Astrocyte of the spinal cord (primary cell): ENCODE measurements at places on chromosomes 6 and 20.

DNA sequence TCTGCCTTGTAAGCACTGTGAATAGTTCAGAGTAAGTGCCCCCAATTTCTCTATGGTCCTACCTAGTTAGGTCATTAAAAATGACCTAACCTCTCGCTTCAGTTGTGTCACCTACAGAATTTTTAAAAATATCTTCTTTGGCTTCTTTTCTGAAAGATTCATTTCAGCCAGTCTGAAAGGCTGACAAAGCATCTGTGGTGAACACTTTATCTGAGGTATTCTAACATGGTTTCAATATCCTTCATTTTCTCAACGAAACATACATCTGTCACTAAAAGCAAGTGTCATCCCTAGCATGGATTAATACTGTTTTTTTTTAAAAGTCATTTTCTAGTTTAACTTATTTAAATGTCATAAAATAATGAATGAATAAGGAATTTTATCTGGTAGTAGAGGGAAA lies 5.1 kb downstream of the DPM1 start:
- no peak for DNase-seq

GRCh38 chr6:81720427-81720826 lies 32.1 kb downstream of the TENT5A start:
- DNase-seq = no peak

DNA sequence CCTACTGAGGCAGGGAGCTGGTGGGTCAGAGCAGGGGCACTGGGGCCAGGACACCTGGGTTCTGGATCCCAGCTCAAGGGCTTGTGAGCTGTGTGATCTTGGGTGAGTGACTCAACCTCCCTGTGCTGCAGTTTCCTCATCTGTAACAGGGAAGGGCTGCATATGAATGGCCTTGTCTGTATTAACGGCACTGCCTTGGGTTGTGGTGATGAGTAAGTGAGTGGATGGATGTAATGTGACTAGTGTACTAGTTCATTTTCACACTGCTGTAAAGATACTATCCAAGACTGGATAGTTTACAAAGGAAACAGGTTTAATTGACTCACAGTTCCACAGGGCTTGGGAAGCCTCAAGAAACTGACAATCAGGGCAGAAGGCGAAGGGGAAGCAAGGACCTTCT lies 233.5 kb downstream of the TAF4 start:
- DNase-seq = no peak

DNA sequence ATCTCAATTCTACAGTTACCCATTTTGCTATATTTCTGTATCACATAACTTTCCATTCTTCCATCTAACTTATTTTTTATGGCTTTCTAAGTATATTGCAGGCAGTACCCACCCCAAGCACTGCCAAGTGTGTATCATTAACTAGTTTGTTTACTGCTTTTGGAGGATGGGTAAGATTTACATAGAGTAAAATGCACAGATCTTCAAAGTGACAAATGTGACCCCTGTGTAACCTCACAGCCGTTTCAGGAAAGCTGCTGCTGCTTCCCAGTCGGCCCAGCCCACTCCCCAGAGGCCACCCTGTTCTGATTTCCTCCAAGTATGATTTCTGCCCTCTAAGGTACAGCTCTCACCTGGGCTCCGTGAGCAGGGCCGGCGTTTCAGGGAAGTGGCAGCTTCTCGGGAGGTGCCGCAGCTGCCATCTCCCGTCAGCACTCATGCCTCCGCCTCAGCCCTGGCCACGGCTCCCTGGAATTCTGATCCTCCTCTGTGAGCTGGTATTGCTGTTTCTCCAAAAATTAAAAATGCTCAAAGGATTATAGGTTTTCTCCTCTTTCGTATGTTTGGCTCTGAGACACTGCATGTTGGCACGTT lies 15.0 kb upstream of the MAP1LC3A start:
- DNase-seq = no peak

DNA sequence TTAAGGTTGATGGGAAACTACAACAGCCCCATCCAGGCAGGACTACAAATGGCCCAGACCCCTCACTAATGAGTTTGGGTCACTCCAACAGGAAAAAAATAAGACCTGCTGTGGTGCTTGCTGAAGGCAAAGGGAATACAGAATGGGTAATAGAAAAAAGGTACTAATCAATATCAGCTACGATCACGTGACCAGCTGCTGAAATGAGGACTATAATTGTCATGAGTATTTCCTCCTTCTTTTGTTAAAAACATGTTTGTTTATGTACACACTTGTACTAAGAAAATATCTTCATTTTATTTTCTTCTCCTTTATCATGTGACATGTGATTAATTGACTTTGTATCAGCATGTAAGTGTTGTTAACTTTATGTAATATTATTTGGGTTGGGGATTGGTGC lies 199.9 kb downstream of the GJA1 start:
- DNase-seq = no peak

DNA sequence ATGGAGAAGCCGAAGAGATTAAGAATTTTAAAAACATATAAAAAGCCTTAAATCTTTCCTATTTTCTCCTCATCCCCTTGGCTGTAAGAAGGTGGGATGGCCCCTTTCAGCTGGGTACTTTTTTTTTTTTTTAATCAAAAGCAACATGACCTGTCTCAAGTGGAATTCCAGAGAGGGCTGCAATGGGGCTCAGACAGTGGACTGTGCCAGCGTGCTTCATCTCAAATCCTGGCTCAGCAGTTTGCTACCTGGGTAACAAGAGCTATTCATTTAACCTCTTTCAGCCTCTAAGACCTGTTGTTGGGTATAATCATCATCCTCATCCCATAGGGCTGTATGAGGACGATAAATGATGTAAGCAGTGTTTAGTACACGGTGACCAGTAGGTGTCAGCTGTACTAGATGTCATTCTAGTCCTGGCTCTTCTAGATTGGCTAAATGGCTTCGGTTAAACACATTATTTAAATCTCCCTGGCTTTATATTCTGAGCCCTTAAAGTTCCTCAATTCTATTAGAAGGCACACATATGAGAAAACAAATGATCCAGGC lies 6.9 kb upstream of the PPP1R3G start:
- no peak for DNase-seq

DNA sequence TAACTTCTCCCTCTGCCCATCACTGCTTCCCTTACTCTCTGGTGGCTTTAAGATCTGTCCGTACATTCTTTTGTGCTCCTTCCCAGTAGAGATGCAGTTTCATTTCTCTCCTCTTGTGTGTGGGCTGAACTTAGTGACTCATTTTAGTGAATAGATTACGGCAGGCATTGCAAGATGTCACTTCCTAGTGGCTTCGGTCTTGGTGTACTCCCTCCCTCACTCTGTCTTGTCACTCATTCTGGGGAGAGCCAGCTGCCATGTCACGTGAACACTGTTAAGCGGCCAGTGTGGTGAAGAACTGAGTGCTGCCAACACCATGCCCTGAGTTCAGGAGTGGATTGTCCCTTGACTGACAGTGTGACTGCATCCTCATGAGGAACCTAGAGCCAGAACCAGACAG lies 115.9 kb downstream of the OTOR start:
- DNase-seq = no peak

- no peak for DNase-seq
Observed at GRCh38 chr20:54619181-54619580, 143.8 kb downstream of the DOK5 start.

DNA sequence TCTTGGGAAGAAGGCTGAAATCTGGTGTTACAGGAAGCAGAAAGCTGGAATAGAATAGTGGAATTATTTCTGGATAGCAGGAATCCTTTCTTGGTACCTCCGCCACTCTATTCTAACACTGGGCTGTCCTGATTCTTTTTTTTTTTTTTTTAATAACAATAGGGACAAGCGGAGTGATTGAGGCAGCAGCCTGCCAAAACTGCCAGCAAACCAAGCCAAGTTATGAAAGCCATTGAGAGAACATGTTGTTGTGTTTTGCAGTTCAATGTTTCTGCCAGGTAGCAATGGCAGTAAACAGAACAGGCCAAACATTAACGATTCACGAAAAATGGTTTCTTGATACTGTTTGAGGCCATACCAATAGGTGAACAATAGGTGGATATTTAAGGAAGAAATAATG lies 47.1 kb downstream of the SLC26A8 start:
- no peak for DNase-seq

GRCh38 chr6:106685833-106686232 lies 56.5 kb downstream of the QRSL1 start:
- peak; percentile 32 for DNase-seq

- DNase-seq = peak; percentile 88
Observed at GRCh38 chr6:32968867-32969684, 682 bp downstream of the BRD2 start.

GRCh38 chr6:76416821-76417605 lies 344.6 kb upstream of the IMPG1 start:
- DNase-seq = no peak

DNA sequence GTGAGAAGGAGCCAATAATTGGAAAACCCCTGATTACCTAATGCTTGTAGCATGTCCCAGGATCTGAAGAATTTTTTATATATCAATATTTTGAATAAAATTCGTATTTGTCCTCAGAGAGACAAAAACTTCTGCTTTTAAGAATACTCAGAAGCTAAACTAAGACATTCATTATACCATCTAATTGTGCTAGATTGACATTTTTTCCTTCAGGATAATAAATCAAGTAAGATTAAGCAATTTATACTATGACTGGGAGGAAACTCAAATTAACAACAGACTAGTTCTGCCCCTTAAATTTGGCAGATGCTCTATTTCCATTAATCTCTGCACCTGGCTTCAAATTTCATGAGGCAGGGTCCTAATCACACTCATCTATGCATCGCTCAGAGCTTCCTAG lies 291.4 kb downstream of the PLCB1 start:
- no peak for DNase-seq

DNA sequence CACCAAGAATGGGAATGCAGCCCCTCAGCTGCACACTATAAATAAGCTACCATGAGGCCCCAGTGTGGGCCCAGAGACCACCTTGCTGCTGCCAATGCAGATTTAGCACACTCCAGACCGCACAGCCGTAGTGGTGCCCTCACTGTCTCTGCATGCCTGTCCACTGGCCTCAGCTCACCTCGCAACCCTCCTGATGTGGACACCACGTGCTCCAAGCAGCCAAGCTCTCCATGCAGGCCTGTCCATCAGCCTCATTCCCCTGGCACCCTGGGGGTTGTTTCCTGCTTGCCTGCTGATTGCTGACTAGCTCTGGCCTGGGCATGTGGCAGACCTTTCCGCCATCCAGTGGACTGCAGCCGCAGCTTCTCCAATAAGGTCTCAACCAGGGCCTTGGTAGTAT lies 36.2 kb downstream of the ZBTB9 start:
- DNase-seq = no peak

- DNase-seq = peak; percentile 48
Observed at GRCh38 chr6:5260111-5260620, 584 bp downstream of the LYRM4 start.

- DNase-seq = no peak
Observed at GRCh38 chr20:59677586-59677985, 73.2 kb downstream of the PHACTR3 start.

- DNase-seq = no peak
Observed at GRCh38 chr6:56187686-56188085, 59.7 kb downstream of the COL21A1 start.

DNA sequence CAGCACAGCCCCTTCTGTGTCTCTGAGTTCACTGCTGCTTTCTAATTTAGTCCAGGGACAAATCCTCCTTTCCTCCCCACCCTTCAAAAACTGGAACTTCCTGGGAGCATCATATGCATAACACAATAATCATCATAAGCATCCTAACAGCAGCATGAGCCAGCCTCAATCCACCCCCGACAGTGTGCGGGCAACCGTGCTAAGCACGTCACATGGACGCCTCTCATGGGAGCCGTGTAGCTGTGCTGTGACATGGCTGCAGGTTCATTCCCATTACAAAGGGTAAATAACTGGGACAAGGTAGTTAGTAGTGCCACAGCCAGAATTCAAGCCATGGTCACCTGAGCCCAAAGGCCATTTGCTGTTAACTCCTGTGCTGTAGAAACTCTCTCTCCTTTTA lies 24.5 kb upstream of the ULBP3 start:
- no peak for DNase-seq

DNA sequence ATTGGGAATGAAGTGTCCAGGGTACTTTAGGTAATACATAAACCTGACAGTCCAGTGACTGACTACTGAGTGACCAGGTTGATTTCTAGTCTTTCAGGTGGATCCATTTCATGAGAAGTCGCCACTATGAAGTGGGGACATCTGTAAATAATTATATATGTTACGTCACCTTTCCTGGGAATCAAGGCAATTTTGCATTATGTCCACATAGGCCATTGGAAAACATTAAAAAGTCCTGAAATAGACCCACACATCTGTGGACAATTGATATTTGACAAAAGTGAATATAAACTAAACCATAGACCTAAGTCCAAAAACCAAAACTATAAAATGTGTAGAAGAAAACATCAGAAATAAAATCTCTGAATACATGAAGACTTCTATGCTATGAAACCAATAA lies 231.5 kb downstream of the C6orf118 start:
- no peak for DNase-seq

GRCh38 chr6:2307799-2308198 lies 62.4 kb upstream of the GMDS start:
- DNase-seq = no peak

- DNase-seq = no peak
Observed at GRCh38 chr6:124400261-124400999, 561.8 kb upstream of the RNF217 start.

GRCh38 chr6:121430514-121431460 lies 4.7 kb upstream of the GJA1 start:
- peak; percentile 68 for DNase-seq

GRCh38 chr6:25564943-25565342 lies 87.1 kb upstream of the SCGN start:
- DNase-seq = no peak

DNA sequence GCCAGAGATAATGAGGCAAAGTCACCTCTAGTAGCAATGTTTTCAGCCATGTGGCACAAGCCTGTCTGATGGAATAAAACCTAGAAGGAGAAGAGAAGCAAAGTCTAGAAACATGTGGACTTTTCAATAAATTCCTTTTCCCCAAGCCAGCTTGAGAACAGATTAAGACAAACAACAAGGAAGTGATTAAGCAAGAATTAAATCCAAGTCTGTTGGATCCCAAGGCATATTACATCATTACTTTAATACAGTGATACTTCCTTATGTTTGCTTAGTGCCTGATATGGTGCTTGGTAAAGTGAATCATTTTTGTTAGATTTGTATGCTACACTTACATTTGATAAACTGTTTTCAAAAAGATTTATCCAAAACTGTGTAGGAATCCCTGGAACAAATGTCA lies 260.3 kb upstream of the FAM83B start:
- no peak for DNase-seq

- peak; percentile 10 for DNase-seq
Observed at GRCh38 chr6:32627831-32628230, 9.4 kb upstream of the HLA-DQA1 start.
